ENCODE measurements at places on chromosomes 5 and 9. TPM values are rescaled to one million over a fixed set of nuclear protein-coding genes. Genes with fewer than 3 reads are reported as not detected.

Gene TAF11L10
- total RNA-seq: not detected

Gene AGXT2
- not detected for total RNA-seq

Gene NR4A3
- 3.9 TPM for total RNA-seq

Gene SPINK7
- not detected for total RNA-seq

Gene COX7C
- 2,115 TPM for total RNA-seq

Gene ZFP2
- 0.70 TPM for total RNA-seq

Gene NUTM2F
- not detected for total RNA-seq

Gene GAS1
- total RNA-seq: 22.3 TPM

Gene CD72
- total RNA-seq: 0.89 TPM

Gene C9orf50
- total RNA-seq: not detected

Gene PAX5
- not detected for total RNA-seq

Gene GKAP1
- 26.4 TPM for total RNA-seq
